ENCODE measurements at places on chromosomes 2 and 18.

DNA sequence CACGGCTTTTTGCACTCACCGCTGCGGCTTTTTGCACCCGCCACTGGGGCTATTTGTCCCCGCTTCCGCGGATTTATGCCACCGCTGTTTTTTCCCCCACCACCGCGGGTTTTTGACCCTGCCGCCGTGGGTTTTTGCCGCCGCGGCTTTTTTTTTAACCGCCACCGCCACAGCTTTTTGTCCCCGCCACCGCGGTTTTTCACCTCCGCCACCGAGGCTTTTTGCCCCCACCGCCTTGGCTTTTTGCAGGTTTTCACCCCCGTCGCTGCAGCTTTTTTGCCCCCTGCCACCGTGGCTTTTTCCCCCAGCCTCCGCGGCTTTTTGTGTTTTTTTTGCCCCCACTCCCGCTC is 2796.7 kb upstream of the TEKT4 start:
- no peak for DNase-seq

DNA sequence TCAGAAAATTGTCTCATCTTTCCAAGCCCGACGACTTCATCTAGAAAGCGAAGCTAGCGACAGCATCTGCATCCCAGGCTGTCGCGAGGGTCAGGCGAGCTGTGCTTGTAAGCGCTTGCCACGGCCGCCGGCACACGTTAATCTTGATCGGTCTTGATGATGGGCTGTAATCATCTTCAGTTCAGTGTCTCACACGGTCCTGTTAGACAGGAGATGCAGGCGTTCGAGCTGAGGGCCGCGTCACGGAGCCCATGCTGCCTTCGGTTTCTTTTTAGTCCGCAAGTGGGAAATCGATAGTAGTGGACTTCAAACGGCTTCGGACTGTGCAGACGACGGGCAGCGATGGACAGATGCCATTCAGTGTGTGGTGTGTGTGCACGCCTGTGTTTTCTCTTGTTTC is 43.6 kb downstream of the ADI1 start:
- no peak for DNase-seq

GRCh38 chr2:230443541-230443940 is 27.5 kb downstream of the SP100 start:
- DNase-seq, result no peak

GRCh38 chr18:30491815-30492551 is 550.6 kb downstream of the DSC3 start:
- DNase-seq, result no peak

GRCh38 chr18:25832001-25832604 is 258.3 kb downstream of the SS18 start:
- DNase-seq, result peak; percentile 34

GRCh38 chr2:240622531-240623235 is 2.6 kb upstream of the GPR35 start:
- no peak for DNase-seq

- no peak for DNase-seq
Measured at GRCh38 chr2:44927985-44928482, 13.5 kb upstream of the SIX3 start.

- DNase-seq, result no peak
Measured at GRCh38 chr2:239519089-239519920, 118.5 kb upstream of the HDAC4 start.

GRCh38 chr2:41943159-41943558 is 104.7 kb upstream of the PKDCC start:
- DNase-seq, result no peak

DNA sequence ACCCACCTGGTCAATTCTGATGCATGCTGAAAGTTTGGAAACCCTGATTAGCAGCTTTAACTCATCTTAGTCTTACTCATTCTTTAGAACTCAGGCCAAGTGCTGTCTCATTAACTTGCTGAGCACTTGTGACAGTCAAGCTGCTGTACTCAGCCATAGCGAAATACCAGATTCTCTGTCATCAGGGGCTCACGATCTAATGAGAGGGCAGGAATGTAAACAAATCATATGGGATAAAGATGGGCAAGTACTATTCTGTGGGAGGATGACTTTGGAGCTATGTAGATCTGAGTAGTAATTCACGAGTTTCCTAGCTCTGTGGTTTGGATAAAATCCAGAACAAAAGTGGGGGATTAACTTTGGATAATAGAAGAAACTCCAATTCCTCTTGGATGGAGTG is 376.6 kb downstream of the HRH4 start:
- DNase-seq, result no peak

DNA sequence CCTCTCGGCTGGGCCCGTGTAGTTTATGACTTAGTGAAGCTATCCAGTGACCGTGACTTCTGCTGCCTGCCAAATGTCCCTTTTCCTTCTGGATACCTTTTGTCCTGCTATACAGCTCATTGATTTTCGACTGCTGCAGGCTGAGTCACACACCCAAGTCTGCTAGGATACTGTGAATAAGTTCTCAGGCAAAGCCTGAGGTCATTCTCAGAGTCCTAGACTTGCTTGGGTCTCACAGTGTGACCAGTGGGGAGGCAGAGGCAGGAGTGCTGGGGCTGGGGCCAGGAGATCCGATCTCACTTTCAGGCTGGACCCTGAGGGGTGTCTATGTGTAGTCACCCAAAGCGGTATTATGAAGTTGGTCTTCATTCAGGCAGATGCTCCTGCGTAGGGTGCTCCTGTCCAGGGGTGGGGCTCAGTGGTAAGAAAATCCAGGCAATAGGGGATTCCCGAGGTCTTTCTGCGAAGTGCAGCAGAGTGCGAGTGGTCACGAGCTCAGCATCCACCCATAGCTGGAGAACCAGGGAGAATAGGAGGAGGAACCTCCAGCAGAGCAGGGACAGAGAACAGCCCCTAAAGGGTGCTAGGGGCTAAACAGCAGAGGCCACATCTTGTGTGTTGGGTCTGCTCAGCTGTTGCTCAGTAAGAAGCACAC is 268.6 kb upstream of the NCKAP5 start:
- no peak for DNase-seq

GRCh38 chr2:84243788-84244733 is 215.0 kb downstream of the SUCLG1 start:
- DNase-seq, result no peak

DNA sequence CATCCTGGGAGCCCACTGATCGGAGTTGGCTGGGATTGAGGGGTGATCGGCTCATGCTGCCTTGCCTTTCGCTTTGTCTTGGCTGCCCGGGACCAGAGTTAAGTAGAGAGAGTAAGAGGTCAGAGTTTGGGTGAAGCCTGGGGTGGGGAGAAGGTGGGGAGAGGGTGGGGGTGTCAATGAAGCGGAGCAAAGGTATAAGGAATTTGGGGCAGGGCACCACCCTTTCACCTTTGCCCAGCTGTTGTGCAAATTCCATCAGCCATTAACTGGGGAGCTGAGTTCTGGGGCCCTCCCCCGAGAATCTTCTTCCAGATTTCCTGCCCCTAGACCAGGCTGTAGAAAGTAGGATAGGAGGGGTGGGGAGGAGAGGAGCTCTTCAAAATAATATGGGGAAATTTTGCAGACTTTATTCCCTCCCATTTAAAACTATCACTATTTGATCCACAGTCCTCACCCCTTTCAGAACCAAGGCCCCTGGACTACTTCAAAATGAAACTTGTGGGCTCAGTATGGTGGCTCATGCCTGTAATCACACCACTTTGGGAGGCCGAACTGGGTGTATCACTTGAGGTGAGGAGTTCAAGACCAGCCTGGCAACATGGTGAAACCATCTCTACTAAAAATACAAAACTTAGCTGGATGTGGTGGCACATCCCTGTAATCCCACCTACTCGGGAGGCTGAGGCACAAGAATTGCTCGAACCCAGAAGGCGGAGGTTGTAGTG is at the start of gene SLC23A3:
Gene SLC23A3 (minus strand): TSS at position 100 of the 725 bp plus-strand sequence. CDS start 45 bp downstream, at position 55.
- no peak for DNase-seq

- DNase-seq, result no peak
Measured at GRCh38 chr2:1226766-1227165, 186.5 kb upstream of the TPO start.

DNA sequence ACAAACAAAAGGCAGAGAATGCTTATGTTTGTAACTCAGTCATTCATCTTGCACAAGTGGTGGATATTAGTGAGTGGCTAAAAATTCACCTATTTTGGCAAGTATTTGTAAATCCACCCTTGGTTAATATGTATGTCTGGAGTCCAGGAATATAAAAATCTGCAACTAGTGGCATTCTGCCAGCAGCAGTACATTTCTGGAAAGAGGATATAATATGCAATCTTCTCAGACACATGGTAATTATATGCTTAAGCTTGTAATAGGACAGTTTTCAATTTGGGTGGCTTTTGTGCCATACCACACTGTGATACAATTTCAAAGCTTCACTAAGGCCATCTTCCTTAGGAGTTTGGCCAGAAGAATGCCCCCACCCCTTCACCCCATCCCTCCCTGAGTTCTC is 693.3 kb downstream of the MBD2 start:
- DNase-seq, result no peak

DNA sequence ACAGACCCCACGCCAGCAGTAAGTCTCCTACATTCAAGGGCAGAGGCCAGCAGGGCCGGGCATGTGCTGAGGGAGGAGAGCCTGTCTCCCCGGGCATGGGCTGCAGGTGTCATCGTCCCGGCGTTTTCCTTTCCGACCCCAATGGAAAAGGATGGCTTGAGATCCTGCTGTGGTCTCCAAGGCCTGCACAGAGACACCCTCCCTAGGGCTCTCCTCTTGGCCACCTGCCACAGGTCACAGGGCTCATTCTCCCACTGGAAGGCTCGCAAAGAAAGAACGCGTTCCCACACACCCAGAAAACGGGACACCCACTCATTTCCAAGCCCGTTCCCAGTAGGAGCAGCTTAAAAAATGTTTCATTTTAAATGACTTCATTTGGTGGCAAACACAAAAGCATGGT is 41.0 kb downstream of the DIPK1C start:
- no peak for DNase-seq

DNA sequence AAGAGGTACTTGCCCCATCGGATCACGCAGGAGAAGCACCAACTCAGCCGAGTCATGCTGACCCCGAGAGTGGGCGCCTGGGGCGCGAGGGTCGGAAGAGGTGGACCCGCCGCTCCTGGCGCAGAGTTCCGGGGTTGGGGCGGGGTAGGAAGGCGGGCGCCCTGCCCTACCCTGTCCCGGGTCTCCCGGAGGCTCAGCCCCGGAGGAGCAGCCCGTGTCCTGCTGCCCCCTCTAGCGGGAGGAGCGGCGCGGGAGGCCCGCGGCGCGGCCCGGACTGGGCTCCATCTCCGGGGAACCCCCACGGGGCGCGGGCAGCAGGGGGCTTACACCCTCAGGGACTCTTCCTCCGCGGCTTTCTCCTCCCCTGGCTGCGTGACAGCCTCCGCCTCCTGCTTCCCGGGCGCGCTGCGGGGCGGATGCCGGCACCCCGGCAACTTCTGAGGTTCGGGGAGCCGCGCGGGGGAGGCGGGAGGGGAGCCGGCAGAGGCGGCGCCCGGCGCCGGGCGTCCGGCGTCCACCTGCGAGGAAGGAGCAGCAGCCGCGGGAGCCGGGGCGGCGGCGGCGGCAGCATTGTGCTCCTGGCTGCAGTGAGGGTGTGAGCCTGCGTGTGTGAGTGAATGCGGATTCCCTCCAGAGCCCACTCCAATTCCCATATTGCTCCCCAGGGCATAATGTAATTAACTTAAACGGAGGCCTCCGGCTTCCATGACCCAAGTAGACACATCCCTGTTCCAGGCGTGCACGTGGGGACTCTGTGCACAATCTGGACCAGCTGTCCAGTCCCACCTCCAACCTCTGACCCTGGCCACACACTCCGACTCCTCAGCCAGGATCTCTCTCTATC is 7.6 kb upstream of the TNS1 start:
- DNase-seq, result no peak

DNA sequence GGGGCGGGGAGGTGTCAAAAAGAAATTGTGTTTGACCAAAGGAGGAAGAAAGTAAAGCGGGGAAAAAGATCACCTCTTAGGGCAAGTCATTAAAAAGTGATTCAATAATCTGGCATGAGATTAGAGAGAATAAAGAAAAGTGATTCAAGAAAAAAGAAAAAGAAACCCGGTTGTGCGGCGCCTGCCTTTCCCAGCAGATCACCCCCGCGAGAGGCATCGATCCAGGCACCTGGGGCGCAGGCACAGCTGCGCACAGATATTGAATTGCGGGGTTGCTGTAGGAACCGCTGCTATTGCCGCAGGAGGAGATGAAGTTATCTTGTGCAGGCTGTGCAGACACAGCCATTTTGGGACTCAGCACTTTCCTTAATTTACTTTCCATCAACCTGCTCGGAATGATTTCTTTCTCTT is 71.2 kb downstream of the PLB1 start:
- no peak for DNase-seq

DNA sequence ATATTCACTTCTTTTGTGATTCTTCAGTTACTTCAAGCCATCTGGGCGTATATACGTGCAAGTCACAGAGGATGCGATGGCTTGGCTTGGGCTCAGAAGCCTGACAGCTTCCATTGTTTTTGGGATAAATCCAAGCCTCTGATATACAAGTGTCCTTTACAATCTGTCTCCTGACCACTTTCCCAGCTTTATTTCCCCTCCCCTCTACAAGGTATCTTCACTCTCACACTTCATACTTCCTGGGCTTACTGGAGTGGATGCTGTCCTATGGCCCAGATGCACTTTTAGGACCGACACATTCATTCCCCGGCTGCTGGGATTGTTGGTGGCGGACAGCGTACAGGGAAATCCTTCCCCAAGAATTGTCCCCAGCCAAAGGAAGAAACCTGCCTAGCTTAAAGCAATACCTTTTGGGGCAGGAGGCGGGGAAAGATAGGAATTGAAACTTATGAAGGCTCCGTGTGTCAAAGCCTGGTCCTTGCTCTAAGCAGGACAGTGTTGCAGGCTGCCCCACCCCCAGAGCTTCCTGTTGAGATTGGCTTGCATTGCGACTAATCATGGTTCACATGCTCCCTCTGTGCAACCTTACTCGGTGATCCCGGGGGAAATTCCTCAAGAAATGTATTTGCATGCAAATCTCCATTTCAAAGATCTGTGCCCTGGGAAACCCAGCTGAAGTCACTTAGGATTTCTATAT is 802.9 kb upstream of the ID2 start:
- DNase-seq, result no peak

- DNase-seq, result no peak
Measured at GRCh38 chr2:190910341-190911136, 29.9 kb downstream of the GLS start.

- DNase-seq, result no peak
Measured at GRCh38 chr2:180707884-180708205, 272.6 kb upstream of the UBE2E3 start.

DNA sequence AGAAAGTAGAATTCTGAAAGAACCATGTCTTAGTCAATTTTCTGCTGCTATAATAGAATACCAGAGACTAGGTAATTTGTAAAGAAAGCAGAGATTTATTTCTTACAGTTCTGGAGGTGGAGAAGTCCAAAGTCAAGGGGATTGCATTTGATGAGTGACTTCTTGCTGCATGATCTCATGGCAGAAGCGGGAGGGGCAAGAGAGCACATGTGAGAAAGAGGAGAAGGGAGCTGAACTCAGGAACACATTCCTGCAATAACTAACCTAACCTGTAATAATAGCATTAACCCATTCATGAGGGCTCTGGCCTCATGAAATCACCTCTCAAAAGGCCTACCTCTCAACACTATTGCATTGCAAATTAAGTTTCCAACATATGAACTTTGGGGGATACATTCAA is 797.5 kb upstream of the POU3F3 start:
- DNase-seq, result no peak

DNA sequence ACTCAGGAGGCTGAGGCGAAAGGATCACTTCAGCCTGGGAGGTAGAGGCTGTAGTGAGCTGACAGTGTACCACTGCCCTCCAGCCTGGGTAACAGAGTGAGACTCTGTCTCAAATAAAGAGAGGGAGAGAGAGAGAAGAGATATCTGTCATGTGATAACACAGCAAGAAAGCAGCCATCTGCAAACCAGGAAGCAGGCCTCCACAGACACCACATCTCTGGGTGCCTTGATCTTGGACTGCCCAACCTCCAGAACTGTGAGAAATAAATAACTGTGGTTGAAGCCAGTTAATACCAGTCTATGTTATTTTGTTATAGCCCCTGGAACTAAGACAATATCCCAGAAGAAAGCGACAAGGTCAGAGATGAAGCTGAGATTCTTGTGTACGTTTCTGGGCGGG is 2.6 kb upstream of the CCDC68 start:
- no peak for DNase-seq

Data from caudate nucleus (tissue), 63 donors.